Lung (tissue), 17 donors: ENCODE measurements at places on chromosomes 6 and 20.

- DNase-seq = no peak
Measured at GRCh38 chr20:8601542-8601912, 467.4 kb upstream of the PLCB4 start.

- no peak for DNase-seq
Measured at GRCh38 chr6:106197441-106197840, 111.3 kb downstream of the PRDM1 start.

DNA sequence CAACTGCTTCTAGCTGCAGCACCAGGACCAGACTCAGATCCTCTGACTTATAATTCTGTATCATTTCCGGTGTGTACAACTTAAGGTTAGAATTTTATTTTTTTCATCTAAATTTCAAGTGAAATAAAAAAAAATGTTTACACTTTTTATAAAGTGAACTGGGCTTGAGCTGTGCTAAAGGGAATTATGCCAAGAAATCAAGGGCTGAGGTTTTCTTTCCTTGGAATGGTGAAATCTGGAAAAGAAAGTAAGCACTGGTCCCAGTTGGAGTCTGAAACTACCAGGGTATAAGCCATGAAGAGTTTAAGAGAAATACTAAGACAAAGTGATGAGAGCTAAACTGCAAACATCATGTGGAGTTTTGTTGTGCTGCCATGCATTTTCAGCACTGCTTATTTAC, 21.7 kb upstream of the FYN start:
- DNase-seq = no peak

DNA sequence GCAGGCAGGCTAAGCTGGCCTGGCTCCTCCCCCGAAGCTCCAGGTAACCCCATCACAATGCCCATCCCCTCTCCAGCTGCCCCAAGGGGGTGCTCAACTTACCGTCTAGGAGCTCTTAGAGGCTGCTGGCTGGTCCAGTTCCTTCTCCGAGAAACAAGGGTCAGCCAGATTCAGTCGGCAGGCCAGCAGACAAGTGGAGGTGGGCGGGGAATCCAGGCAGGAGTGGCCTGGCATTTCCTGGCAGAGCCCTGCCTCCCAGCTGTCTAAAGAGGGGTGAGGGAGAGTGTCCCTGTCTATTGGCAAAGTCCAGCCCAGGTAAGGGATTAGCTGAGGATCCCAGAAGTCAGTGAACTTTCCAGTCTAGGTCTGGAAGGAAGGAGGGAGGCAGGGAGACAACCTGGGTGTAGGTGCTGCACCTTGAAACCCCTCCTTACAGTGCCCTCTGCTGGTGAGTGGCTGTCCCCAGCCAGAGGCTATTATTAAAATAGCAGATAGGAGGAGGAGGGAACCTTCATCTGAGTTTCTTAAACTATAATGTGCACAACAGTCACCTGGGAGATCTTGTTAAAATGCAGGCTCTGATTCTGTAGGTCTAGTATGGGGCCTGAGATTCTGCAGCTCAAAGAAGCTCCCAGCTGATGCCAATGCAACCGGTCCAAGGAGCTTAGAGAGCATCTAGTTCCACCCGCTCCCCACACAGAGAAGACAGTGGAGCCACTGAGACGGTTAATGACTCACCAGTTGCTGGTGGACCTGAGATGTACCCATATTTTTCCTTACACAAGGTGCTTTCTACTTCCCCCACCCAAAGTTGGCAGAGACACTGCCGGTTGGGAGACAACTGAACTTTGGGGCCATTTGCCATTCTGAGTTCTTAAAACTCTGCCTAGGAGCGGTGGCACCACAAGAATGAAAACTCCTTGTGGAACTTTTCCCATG, at the start of gene UNC5CL:
UNC5CL (minus strand) TSS at position 162 of the 939 bp plus-strand sequence. CDS start 4,147 bp downstream, outside the sequence.
- DNase-seq = peak; percentile 42

DNA sequence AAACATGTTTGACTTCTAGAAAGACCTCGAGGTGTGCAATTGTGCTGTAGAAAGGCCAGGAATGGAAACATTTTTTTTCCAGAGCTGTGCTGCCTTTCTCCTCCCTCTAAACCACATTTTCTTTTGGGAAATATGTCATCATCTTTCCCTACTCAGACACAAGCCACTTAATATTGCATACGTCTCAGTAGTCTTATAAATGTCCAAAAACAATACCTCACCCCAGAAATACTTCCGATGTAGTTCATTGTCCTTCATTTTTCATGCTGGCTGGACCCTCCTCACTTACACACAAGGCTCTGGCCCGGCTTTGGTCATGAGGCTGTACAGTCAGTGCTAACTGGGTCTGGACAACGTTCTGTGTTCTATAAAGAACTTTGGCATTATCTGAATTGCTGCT, 126.4 kb downstream of the SCML4 start:
- no peak for DNase-seq

GRCh38 chr6:164075981-164076615, 661.6 kb downstream of the QKI start:
- no peak for DNase-seq

- DNase-seq = no peak
Measured at GRCh38 chr6:37456816-37457560, 24.0 kb downstream of the CMTR1 start.

DNA sequence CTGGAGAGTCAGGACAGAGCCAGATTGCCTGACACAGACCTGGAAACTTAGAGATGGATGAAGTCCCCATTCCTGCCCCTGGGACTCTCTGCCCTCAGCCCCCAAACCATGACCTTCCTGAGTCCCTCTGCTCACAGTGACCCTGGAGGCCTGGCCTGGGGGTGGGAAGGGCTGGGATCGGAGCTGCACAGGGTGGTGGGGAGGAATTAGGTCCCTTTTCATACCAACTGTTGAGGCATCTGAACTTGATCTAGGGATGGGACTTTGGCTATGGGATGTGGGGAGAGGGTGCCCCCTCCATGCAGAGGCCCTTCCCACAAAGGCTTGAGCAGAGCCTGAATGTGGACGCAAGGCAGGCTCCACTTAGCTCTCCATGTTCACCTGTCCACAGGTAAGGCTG, 144.1 kb downstream of the MRPL14 start:
- no peak for DNase-seq
